ENCODE measurements at places on chromosomes 5 and 9.

GRCh38 chr9:98652741-98653140 is 56.0 kb downstream of the GABBR2 start:
- no peak for DNase-seq

DNA sequence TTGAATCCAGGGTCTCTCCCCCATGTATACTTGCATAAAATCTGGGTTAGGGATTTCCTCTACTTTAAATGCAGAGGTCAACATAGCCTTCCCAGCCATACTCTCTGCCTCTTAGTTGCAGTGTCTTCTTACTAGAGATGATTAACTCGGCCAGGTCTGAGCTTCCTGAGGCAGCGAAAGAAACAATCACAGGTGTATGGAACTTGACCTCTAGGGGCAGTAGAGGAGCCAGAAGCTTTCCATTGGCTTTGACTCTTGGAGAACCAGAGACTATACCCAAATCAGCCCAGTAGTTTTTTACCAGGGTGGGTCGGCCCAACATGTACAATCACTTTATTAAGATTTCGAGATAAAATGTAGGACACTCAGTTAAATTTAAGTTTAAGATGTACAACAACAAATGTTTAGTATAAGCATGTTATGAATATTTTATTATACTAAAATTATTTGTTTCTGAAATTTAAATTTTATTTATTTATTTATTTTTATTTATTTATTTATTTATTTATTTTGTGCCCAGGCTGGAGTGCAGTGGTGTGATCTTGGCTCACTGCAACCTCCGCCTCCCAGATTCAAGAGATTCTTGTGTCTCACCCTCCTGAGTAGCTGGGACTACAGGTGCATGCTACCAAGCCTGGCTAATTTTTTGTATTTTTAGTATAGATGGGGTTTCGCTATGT is 48.0 kb upstream of the DMRT3 start:
- DNase-seq = no peak

- DNase-seq = no peak
Measured at GRCh38 chr5:17839848-17840247, 205.6 kb downstream of the TAF11L14 start.

DNA sequence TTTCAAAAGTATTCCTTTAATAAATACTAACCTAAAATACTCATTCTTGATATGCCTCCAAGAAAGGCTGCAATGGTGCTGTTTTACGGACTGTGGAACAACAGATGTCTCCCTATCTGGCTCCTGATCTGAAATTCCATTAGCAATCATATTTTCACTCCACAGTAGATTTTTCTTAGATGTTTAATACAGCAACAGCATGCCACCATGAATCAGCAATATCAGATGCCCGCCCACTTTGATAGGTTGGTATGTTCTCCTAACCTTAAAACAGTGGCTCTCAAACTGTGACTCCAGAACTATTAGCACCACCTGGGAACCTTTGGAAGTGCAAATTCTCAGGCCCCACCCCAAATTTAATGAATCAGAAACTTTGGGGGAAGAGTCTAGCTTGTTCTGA is 110.2 kb downstream of the MLLT3 start:
- DNase-seq = no peak

GRCh38 chr5:41808294-41808693 is 61.9 kb downstream of the OXCT1 start:
- DNase-seq = no peak

- DNase-seq = no peak
Measured at GRCh38 chr9:87671925-87672324, 54.0 kb upstream of the CTSL start.

- no peak for DNase-seq
Measured at GRCh38 chr5:41281215-41281810, 68.0 kb upstream of the C6 start.

GRCh38 chr9:132214027-132214622 is 52.3 kb downstream of the NTNG2 start:
- DNase-seq = no peak

- peak; percentile 73 for DNase-seq
Measured at GRCh38 chr5:127011961-127012644, 18.3 kb downstream of the MARCHF3 start.

GRCh38 chr9:104986096-104986495 is 58.1 kb upstream of the ABCA1 start:
- DNase-seq = no peak

DNA sequence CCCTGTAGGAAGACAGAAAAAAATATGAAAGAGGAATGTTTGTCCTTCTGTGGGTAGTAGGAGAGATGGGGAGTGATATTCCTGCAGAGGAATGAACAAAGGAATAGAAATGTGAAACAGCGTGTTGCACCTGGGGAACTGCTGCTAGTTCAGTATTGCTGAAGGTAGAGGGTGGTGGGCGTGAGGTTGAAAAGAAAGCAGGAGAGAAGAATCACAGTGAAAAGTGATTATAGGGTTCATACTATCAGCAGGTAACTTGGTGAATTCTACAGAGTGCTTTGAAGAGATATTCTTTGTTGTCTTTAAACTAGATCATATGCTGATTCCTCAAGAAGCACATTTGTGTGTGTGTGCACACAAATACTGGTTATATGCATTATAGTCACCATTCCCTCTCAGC is 95.6 kb downstream of the ADGRV1 start:
- DNase-seq = no peak

- peak; percentile 76 for DNase-seq
Measured at GRCh38 chr5:178324481-178325310, 92.1 kb upstream of the PHYKPL start.

GRCh38 chr5:149930749-149931574 is 13.6 kb downstream of the PDE6A start:
- no peak for DNase-seq

- no peak for DNase-seq
Measured at GRCh38 chr9:84751921-84752320, 82.4 kb downstream of the NTRK2 start.

DNA sequence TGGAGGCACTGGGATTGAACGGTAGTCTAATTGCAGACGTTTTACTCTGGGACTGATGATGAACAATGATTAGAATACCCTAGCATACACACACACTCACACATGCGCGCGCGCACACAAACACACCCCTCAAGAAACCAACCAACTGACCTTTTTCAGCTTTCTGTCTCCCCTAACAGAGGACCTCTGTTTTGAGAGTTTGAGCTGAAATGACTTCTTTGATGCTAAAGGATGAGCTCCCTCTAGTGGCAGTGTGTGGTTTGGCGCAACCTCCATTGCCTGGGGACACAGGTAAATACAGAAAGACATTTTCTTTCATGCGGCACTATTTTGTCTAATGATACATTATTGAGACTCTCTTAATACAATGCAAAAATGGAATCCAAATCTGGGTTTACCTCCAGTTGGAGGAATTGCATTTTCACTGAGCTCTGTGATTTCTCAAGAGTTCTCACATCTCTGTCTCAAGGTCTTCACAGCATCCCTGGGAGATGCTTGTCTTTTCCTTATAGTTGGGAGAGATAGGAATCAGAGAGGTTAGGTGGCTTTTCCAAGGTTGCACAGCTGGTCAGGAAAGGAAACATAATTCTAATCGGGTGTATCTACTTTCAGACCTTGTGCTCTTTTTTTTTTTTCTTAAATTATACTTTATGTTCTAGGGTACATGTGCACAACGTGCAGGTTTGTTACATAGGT is 187.5 kb downstream of the TMEM38B start:
- peak; percentile 17 for DNase-seq

GRCh38 chr9:121929893-121930875 is 162.9 kb downstream of the TTLL11 start:
- no peak for DNase-seq

GRCh38 chr5:116577064-116577788 is 2.6 kb upstream of the SEMA6A start:
- DNase-seq = peak; percentile 76

DNA sequence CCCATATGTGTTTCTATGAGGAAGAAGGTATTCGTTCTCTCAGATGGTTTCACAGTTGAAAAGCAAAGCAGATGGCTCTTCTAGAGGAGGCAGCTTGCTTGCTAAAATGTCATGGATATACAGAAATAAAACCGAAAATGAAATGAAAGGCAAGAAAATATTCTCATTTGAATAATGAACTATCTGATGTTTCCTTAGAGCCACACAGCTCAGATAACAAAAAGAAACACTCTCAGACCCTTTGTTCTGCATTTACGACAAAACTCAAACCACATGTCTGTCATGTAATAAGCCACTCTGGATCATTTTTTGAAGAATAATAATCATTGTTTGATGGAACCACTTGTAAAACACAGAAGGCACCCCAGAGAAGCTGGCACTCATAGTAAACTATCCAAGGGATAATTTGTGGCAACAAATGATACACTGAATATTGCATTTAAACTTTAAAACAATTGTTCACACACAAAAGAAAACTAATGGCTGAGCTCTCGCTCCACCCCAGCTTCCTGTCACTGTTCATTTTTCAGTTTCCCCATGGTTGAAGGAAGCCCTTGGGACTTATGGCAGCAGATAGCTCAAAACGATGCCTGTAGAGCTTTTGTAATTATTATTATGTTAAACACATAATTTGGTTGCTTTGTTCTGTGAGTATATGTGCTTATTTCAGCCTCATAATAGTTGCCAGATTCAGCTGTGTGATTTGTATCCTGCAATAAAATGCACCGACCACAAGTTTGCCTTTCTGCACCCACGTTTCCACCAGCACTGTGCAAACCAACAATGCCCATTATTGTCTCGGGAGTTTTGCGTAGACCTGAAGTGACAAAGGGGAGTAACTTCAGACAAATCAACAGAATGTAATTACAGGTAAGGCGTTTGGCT is 256.0 kb downstream of the TMEM167A start:
- DNase-seq = peak; percentile 26

DNA sequence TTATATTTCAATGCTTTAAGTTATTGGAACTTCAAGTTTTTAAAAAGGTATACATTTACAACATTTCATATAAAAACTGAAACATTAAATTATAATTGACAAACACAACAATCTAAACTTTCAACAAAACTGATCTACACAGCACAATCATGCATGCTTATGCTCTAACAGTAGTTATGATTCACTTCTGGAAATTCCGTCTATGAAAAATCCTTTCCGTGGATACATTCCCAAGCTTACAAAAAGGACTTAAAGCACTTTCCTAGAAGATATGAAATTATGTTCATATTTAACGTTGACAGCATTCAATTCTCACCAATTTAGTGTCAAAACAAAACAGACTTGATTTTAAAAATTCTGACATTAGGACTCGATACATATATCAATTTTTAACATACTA is 3.7 kb downstream of the HNRNPH1 start:
- DNase-seq = no peak

DNA sequence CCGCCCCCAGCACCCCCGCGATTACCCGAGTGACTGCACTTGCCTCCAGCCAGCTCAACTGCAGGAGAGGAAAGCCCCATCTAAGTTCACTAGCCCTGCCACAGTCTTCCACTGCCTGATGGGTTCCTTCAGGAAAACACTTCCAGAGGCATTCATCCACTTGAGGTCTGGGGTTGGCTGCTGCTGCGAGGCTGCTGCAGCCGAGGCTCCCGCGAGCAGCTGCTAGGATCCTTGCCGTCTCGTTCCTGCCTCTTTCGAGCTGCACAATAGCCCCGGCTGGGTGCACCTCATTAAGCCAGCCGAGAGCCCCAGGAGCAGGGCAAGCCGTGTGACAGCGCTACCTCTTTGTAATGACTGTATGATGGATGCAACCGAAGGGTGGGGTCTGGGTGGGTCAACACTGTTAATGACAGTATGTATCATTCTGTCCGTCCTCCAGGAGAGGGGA is 24.2 kb upstream of the ELAVL2 start:
- DNase-seq = no peak

GRCh38 chr9:19934301-19934871 is 145.5 kb upstream of the SLC24A2 start:
- DNase-seq = no peak

DNA sequence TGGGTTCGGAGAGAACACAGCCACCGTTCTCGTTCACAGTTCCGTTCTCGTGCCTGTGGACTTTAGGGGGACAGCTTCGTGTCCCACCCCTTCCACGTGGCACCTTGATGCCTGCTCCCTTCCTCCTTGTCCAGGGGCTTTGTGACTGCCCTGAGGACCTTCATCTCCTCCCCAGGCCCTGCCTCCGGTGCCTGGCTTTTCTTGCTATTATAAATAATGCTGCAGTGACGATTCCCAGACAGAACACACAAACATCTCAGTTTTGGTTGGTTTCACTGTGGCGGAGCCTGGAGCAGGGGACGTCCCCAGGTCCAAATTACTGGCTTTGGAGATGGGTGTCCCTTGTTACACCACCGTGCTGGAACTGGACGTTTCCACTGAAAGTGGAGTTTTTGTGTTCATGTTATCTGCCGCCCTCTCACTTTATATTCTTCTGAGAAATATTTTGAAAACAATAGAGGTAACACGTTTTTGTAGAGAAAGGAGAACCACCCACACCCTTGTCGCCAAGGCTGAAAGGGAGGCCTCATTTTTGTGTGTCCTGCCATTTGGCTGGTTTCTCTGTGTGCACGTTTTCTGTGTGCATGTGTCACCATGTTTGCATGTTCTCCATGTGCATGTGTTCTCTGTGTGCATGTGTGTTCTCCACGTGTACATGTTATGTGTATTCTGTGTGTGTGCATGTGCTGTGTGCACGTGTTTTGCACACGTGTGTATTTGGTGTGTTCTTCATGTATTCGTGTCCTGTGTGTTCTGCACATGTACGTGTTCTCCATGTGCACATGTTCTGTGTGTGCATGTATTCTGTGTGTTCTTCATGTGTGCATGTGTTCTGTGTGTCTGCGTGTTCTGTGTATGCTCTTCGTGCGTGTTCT is 24.2 kb downstream of the WNK2 start:
- no peak for DNase-seq

GRCh38 chr5:170362656-170363055 is 26.5 kb downstream of the KCNMB1 start:
- DNase-seq = no peak

DNA sequence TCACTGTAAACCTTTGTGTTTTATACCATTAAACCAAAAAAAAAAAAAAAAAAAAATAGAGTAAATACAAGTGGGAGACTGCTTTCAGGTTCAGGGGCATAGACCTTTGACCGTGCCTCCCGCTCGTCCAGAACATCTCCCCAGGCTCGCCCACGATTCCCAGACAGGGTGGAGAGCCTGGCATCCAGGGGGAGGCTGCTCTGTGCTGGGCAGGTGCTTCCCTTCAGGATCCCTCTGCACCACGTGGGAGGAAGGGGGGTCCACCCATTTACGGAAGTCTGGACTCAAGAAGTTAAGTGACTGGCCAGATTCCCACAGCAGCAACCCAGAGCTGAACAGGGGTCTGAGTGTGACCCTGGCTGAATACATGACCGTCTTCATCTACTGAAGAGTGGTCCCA is 125.4 kb upstream of the LMX1B start:
- no peak for DNase-seq

All from GM06990 (cell line).